NCI-H2227 treated with DMSO at 0.1 percent for 48 hours (cell line): ENCODE measurements at places on chromosomes 7 and 10.

- DNase-seq, result peak; percentile 50
Measured at GRCh38 chr10:75070961-75071428, 40.5 kb upstream of the SAMD8 start.

- no peak for DNase-seq
Measured at GRCh38 chr10:99927721-99928280, 81.9 kb downstream of the DNMBP start.

- DNase-seq, result no peak
Measured at GRCh38 chr7:1076184-1077072, 11.5 kb upstream of the GPER1 start.

- no peak for DNase-seq
Measured at GRCh38 chr7:31971049-31971667, 99.0 kb downstream of the PDE1C start.

GRCh38 chr7:2936891-2937580, 92.9 kb upstream of the GNA12 start:
- DNase-seq, result no peak

DNA sequence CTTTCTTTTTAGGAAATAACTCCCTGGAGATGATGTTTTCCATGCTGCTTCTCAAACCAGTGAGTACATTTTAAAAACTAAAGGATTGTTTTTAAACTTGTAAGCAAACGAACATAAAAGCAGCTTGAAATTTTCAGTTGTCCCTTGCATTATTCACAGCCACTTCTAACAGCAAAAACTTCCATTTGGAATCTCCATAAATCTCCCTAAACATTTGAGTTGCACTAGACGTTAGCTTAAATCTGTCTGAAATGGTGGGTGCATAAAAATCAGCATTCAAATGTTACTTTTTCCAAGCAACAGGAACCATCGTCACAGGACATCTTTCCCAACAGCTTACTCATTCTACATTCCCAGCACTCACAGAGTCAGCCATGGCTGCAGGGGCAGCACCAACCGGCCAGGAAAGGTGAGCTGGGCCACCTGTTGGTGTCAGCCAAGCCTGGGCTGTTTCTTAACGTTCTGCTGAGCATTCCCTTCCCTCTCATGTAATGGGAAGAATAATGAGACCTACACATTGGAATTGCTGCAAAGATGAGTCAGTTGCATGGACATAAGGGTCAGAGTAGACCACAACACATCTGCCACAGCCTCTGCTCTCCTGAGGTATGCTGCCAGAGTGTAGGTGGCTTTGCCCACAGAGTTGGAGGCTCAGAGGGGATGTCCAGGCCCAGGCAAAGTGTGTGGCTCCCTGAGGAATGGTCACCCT, 163.2 kb downstream of the TNS3 start:
- DNase-seq, result no peak
